ENCODE measurements at places on chromosomes 5 and 9.

GRCh38 chr9:124385623-124386022 lies 29.6 kb downstream of the PSMB7 start:
- DNase-seq = no peak

- DNase-seq = peak; percentile 22
Observed at GRCh38 chr9:115411993-115412452, 294.1 kb upstream of the TNC start.

DNA sequence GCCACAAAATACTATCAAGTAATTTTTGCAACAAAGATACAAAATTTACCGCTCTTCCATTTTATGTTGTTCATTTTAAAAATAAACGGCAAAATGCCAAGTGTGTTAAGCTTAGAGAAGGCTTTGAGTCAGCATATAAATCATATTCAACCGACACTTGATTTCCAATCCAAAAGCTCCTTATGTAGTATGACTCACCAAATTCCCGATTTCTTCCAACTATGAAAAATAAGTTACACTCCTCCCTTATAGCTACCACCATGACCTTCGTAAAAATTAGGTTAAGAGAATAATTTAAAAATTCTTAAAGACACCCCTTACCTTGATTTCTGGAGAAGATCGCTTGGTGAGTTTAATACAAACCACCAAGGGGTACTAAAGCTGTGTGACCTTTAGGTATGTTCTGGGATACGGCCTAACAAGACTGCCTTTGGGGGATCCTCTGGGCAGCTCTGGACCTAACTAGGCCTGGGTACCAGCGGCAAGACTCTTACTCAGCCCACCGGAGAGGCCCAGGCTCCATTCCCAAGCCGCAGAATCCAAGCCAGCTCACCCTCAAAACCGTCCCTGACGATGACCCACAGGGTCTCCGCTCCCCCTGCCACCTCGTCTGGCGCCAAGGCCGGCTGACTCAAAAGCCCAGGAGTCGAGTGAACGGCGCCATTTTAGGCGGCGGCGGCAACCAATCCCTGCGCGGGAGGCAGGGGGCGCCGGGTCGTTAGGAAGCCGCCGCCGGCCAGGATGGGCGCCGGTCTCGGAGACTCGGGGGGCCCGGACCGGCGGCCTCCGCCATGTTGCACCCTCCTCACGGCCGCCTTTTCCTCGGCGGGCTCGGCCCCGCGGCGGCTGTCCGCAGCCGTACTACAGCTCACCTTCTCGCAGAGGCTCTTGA lies 739 bp downstream of the PPP2CA start:
- no peak for DNase-seq

DNA sequence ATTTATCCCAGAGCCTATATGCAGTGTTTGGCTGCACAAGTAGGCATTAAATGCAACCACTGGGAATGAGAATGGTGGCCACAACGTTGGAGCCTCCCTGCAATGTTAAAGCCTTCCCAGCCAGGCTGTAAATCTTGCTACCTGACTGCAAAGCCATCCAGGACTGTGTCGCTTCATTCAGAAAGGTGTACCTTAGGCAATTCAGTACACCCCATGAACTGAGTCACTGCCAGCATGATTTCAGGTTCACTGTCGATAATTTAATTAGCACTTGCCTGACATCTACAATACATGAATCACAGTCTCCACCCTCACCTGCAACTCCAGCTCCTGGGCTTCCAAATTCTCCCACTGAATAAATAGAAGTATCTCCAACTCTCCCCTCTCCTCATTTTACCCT lies 108.4 kb downstream of the SLIT3 start:
- DNase-seq = no peak

- DNase-seq = no peak
Observed at GRCh38 chr5:143297756-143298155, 105.7 kb downstream of the NR3C1 start.
